ENCODE measurements at places on chromosomes 16 and 17. TPM values are rescaled to one million over a fixed set of nuclear protein-coding genes. Genes with fewer than 3 reads are reported as not detected.

DNA sequence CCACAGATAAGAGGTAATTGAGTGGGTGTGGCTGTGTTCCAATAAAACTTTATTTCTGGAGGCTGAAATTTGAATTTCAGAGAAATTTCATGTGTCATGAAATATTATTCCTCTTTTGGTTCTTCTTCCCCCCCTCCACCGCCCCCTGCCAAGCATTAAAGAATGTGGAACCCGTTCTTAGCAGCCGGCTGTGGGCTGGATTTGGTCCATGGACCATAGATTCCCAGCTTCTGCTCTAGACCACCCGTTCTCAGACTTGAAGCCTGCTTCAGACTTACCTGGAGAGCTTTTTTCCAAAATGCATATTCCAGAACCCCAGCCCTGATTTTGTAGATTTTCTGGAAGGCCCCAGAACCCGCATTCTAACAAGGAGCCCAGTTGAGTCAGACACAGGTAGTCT is 15.1 kb upstream of the LASP1NB start:
- no peak for DNase-seq

GRCh38 chr16:56849690-56850680 is 15.0 kb upstream of the SLC12A3 start:
- no peak for DNase-seq

DNA sequence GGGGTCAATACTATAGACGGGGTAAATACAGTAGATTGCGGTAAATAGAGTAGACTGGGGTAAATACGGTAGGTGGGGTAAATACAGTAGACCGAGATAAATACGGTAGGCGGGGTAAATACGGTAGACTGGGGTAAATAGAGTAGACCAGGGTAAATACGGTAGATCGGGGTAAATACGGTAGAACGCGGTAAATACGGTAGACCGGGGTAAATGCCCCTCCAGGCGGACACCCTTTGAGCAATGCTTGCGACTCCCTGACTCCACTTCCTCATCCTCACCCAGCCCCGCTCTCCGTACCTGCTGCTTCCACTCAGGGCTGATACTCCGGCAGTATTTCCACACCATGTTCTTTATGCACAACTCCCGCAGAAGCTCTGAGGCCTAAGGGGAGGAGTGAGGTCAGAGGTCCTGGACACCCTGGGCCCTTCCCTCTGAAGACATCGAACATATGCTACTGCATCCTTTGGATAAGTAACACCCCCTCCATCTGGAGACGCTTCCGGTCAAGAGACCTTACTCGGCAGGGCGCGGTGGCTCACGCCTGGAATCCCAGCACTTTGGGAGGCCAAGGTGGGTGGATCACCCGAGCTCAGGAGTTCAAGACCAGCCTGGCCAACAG is 13.3 kb upstream of the CRK start:
- DNase-seq = no peak

DNA sequence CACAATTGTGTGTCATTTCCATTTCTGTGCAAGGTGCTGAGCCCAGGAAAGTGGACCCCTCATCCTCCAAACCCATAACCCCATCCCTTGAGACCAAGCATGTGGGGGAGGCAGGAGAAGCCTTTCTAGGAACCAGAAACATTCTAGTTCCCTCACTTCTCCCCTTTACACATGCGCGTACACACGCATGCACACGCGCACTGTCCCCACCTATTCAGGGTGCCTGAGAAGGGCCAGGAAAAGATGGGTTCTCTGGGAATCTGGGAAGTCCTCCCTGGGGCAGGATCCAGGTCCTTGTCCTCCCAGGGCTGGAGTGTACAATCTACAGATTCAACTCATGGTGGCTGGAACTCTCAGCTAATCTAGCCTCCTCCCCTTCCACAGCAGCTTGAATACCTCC is 2.4 kb downstream of the PPY start:
- DNase-seq = no peak

DNA sequence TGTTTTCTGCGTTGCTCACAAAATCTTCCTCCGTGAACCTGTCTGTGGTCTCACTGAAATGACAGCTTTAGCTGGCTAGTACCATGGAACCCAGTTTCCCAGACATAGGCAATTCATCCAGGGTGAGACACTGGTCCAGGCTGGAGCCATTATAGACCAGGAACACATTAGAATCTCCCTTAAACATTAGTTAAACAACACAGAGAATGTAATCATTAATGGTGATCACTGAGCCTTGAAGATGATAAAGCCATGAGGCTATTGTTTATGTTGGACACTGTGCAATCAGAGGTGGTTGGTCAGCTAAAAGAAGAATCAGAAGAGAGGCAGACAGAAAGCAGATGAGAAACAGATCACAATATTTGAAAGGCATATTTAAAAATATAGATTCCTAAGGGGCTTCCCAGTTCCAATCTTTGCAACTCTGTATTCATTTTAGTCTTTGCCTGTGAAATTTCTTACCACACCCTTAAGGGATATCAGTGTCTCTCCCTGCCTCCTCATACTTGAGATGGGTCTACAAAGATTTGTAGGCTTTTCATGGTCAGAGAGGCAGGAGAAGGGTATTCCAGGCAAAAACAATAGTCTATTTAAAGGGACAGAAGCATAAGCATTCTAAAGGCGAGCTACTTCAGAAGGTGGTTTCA is 317.9 kb downstream of the MAP2K6 start:
- no peak for DNase-seq

DNA sequence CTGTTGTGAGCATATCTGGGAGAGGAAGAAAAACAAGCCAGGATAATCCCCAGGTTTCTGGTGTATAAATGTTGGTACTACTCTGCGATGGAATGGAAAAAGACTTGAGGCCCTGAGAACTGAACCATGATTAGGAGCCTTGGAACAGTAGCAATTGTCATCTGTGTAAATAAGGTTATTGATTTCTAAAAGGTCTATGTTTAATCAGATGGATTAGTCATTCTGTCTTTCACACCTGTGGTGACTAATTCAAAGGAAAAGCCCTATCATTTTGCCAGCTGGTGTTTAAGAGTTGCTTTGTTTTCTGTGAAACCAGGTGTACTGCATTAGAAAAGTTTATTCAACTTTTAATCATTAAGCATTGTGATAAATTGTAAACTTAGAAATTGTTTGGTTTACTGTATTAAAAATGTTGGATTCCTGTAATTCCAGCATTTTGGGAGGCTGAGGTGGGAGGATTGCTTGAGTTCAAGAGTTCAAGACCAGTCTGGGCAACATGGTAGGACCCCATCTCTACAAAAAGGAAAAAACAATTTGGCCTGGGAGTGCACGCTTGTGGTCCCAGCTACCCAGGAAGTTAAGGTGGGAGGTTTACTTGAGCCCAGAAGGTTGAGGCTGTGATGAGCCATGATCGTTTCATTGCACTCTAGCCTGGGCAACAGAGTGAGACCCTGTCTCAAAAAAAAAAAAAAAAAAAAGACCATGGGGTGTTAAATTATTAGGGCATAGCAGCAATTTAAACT is 29.0 kb upstream of the KPNB1 start:
- no peak for DNase-seq

- DNase-seq = peak; percentile 35
Observed at GRCh38 chr16:28910086-28911031, 14.7 kb downstream of the RABEP2 start.

MAP3K3 gene
- total RNA-seq = 49.0 TPM

GRCh38 chr16:30187556-30187865 is 4.1 kb downstream of the CORO1A start:
- DNase-seq = no peak

- no peak for DNase-seq
Observed at GRCh38 chr17:67753026-67753425, 35.3 kb downstream of the NOL11 start.

NACA2 gene
- not detected for total RNA-seq

DNA sequence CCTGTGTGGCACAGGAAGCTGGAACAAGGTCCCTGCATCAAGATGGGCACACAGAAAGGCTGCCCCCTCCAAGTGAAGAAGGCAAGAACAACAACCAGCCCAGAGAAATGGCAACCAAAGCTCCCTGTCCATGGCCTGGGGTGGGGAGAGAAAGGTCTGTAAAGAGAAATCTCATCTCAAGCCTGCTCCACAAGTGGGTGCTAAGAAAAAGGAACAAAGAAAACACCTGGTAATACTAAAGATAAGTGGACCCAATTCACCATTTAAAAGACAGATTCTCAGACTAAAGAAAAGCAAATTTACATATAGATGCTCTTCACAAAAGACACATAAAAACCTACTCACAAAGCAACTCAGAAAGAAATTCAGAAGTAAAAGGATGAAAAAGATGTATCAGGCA is 107.4 kb downstream of the PARN start:
- no peak for DNase-seq

EVPLL gene
- 3.5 TPM for total RNA-seq

DNA sequence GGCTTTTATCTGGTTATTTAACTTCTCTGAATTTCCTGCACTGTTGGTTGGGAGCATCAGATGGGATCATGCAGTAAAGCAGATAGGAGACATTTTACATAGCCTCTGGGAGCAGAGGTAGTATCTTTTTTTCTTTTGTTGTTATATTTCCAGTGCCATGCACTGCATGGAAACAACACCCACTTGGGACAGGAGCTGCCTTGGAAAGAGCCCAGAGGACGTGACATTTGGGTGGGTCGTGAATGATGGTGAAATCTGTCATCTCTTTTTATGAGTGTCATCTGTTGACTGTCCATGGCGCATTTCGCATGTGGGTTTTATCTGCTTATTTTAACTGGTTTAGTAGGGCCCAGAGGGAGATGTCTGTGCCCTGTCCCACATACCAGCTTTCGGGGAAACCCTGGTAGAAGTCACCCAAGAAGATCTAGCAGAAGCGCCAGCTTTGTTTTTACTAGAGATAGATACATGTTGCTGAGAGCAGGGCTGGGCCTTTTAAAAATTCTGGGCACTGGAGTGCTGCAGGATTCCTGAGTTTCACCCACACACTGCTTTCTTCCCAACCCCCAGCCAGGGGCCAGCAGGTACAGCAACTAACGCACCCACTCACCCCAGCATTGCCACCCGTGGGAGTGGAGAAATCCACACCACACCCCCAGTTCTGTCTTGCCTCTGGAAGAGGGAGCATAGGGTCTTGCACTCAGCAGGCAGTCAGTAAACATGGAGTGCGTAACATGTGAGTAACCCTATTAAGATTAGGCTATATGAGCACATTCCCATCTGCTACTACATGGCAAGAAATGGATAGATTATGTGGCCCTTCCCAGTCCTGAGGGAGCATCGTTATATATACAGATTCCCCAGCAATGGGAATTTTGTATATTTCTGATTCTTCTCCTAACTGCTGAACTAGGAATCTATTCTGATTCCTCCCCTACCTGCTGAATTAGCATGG is 8.4 kb upstream of the TERF2 start:
- no peak for DNase-seq

GRCh38 chr17:39225959-39226683 is 376 bp upstream of the STAC2 start:
- DNase-seq = peak; percentile 88

CLDN6 gene
- total RNA-seq = not detected

- no peak for DNase-seq
Observed at GRCh38 chr17:64406321-64407200, 15.9 kb upstream of the PECAM1 start.

CD300LB gene
- total RNA-seq = 0.31 TPM

SOX9 gene
- 14.6 TPM for total RNA-seq

DNA sequence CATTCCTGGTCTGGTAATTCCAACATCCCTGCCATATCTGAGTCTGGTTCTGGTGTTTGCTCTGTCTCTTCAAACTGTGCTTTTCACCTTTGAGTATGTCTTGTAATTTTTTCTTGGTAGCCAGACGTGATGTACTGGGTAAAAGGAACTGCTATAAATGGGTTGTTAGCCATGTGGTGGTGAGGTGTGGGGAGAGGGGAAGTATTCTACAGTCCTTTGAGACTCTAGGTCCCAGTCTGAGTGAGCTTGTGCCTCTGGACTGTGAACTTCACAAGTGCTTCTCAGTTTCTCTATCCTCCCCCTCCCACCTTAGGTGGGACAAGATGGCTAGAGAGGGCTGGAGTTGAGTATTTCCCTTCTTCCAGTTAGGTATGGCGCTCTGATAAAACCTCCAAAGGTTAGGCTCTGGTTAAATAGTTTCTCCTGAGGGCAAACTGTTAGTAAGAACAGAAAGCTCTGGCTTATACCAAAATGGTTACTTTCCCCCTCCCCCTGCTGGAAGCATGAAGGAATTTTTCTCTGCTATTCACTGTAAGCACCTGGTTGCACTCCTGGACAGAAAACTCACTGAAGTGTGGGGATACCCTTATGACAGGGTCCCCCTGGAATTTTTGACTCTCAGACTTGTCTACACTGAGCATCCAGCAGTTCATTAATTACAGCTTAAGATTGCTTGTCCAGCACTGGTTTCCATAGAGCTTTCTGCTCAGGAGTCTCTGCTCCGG is 87.8 kb downstream of the MARCHF10 start:
- DNase-seq = no peak

DNA sequence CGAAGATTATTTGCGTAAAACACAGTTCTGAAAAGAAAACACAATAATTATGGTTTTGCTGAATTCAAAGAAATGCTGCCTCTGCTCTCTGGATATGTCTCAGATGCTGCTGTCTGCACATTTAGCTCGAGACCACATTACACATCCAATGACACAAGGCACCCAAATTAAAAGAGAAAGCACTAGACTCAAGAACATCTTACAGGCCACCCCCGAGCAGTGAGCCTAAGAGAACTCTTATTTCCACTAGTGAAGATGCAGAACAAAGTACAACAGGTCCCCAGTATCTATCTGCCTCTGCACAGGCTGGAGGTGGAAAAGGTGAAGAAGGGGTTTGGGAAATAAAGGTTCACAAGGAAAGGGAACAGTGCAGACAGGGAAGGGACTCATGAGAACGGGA is 33.5 kb downstream of the GRB2 start:
- no peak for DNase-seq

- peak; percentile 59 for DNase-seq
Observed at GRCh38 chr17:6654841-6655731, 3.5 kb downstream of the C17orf100 start.

GRCh38 chr17:36942631-36943125 is 5.4 kb downstream of the LHX1 start:
- no peak for DNase-seq

DNA sequence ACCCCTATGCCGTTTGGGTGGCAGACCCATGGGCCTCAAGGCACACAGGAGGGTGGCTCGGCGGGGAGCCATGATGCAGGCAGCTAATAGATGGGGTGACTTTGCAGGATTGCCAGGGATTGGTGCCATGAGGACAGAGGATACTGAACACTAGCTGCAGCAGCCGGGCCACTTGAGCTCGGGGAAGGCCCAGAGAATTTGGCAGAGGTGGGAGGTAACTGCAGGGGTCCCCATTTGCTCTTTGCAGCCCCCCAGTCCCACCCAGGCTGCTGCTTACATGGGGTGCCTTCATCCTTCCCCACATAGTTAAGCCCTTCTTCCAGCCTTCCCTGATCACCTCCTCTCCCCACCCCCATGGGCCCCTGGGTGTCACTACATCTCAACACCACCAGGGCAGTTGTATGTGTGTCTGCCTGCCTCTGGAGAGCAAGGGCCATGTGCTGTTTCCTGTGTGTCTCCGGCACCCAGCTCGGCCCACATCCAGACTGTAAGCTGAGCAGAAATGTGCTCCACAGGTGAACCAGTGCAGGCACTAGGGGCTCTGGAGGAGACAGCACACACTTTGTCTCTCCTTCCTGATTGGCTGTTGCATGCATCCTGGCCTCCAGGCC is 52.0 kb downstream of the SREBF1 start:
- no peak for DNase-seq

ZSCAN10 gene
- total RNA-seq = not detected

- no peak for DNase-seq
Observed at GRCh38 chr17:62671553-62671952, 44.1 kb downstream of the MRC2 start.

GRCh38 chr16:76276745-76277438 is at the start of gene CNTNAP4:
Gene CNTNAP4, plus strand, starts transcription at chr16:76277401. Its CDS starts 262 bp downstream, at chr16:76277663.
- peak; percentile 82 for DNase-seq

GRCh38 chr17:74773414-74773813 is 2.7 kb downstream of the NAT9 start:
- DNase-seq = no peak
